ENCODE measurements at places on chromosomes 6 and 20.

DNA sequence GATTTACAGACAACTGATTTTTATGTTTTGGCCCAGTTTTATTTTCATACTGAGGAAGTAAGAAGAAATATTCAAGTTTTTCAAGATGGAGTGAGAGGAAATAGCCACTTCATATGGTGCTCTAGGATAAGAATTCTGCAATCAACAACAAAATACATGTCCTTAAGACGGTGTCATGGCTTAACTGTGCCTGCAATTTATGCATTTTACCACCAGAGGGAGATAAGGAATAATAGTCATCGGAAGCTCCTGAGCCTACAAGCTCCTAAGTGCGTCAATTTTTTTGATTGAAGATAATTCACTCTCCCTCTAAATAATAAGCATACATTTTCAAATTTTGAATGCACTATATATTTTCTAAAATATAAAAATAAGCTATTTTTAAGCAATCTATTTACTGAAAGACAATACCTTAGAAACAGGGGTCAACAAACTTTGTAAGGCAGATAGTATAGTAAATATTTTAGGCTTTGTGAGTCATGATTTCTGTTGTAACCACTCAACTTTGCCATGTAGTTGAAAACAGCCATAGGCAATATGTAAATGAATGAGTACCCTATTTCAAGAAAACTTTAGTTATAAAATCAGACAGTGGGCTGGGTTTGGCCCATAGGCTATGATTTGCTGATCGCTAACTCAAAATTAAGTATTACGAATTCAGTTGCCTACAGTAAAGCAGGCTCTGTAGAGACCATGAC, 230.9 kb upstream of the DTNBP1 start:
- DNase-seq = no peak

DNA sequence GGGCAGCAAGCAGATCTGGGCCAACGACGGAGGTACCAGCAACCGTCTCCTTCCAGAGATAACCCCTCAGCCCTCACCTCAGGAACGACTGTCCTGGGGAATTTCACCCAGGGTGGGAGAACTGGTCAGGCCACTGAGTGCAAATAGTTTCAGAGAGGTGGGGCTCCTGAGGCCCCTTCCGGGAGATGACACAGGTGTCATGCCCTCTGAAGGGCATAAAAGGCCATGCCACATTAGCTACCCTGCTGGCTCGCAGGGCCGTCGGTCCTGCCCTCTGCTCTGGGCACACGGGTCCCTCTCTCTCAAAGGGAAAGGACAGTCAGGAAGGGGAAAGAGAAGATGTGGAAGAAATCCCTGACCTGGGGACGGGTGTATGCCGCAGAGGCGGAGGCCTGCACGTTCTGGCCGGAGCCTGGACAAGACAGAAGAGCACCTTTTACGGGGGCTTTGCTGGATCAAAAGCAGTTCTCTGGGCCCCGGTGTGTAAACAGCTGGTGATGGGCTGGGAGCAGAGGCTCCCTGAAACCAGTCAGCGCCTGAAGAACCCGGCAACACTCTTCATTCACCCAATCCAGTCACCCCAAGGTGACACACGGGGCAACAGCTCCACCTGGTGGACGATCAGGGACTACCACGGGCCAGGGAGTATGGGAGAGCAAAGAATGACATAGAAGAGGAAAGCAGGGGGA, 6.4 kb upstream of the TAF8 start:
- DNase-seq = peak; percentile 28

DNA sequence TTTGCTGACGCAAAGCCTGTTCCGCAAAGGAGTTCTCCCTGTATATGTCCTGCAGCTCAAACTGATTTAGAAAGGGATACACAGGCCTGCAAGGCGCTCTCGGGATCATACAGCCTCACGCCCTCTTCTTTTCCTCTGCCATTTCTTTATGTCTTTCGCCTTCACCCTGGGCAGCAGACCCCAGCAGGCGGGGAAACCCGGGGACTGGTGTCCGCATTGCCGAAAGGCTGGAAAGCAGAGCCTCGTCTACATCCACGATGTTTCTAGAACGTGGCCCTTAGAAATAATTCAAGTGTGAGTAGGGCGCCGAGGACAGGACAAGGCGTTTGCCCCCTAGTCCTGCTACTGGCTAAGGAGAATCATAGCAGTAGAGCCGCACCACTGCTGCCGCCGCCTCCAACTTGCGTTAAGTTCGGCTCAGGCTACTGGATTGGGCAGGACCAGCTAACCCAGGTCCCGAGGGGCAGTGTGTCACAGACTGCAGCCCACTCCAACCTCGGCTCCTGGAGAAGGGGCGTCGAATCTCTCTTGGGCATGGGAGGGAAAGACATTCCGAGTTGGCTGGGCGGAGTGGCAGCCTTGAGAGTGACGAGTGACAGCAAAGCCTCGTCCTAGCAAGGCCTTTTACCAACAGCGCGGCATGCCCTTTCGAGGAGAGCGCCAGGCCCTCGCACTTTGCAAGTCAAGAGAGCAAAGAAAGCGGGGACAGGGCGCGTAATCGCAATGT, 2.6 kb upstream of the TBX18 start:
- DNase-seq = no peak

DNA sequence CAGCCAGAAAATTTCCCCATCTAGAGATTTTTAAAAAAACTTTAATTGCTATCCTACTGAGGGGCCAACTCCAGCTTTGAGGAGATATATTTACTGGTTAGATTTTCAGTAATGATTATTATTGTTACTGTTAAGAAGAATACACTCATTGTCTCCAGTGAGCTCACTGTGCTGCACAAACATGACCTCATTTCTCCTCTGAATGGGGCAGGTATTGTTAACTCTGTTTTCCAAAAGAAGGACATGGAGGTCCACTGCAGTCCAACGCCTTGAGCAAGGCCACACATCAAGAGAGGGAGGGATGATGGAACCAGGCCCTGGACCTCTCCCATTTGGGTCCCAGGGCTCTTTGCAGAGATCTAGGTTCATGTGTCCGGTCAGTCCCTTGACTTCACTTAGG, 13.9 kb upstream of the SCUBE3 start:
- DNase-seq = no peak

- no peak for DNase-seq
Observed at GRCh38 chr6:111580401-111580800, 25.3 kb downstream of the TRAF3IP2 start.

- no peak for DNase-seq
Observed at GRCh38 chr20:62176866-62177265, 6.0 kb upstream of the MTG2 start.

GRCh38 chr20:63424613-63425012, 47.8 kb downstream of the KCNQ2 start:
- no peak for DNase-seq

GRCh38 chr20:62476056-62476838, 452 bp upstream of the GATA5 start:
- no peak for DNase-seq

GRCh38 chr6:162814426-162814973, 86.7 kb downstream of the PACRG start:
- DNase-seq = no peak

GRCh38 chr20:61733891-61734732, 331.6 kb downstream of the TAF4 start:
- DNase-seq = no peak

DNA sequence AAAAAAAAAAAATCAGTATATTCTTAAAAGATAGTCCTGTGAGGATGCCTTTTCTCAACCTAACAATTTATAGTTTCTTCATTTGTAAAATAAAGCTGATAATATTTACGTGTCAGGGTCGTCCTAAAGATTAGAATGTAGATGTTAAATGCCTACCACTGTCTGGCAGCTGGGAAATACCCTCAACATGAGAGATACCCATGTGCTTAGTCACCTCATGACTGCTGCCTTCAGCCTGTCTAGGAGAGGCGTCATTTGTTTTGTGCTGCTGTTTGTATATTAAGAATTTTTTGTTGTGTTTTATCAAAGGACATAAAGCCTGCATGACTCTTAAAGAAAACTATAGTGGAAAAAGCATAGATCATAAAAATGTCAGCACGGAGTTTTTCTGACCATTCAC, 9.5 kb downstream of the FAM120B start:
- no peak for DNase-seq

GRCh38 chr6:20893412-20893811, 359.2 kb downstream of the CDKAL1 start:
- no peak for DNase-seq

DNA sequence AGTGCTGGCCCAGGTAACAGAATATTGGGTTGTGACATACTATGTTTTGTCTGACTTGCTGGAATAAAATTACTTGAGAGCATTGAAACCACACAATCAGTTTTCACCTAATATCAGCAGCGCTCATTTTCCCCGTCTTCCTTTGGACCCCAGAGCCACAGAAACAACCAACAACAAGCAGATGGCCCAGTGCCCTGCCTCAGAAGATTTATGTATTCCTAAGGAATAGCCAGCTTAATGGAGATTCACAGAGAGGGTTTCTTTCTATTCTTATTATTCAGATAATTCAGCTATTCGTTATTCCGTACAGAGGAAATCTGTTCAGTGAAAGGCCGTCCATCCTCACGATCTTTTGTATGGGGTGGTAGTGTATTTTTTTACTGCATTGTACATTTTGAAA, 154.8 kb downstream of the TMEM242 start:
- no peak for DNase-seq

DNA sequence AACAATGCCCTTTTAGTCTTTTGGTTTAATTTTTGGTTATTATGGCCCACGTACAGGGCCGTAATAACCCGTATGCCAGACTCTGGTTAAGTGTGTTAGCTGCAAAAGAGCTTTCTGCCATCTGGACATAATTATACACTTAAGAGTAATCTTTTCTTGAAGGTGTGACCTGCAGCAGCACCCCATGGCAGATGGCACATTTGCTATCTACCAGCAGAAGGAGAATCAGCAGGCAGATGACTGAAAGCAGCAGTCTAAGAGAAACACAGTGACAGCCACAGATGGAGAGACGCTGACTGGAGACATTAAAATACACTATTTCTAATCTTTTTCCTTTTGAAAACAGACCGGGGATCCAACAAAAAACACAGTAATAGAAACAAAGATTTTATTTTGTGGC, 18.7 kb downstream of the ASF1A start:
- DNase-seq = no peak

DNA sequence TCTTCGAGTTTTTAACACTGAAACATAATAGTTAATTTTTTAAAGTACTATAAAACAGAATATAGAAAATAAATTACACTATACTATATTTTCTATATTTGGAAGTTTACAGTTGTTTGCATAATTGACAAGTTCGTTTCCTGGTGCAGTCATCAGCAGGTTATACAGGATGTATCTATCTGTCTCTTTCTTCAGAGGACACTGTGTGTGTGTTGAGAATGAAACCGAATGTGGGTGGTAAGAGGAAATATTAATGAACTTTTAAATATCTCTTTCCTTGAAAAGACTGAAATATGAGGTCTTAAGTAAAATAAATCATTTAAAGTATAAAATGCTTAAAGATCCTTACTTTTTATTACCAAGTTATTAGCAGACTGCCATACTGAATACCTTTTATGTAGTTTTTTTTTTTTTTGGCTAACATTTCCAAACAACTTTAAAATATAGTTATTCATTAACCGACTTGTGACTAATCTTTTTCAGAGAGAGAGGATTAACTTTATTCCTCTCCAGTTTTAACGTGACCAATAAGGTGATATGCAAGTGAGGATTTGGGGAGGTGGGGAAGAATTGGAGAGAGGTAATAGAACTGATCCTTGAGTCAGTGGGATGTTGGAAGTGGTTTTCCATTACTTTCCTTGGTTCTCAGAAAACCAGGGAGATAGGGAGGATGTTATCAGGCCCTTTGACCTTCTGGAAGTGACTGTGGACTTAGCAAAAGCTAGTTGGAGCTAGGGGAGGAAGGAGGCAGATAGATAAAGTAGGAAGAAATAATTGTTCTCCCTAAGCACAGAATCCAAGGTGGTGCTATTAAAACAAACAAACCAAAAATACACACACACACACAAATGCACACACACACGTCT, 380.0 kb upstream of the FLRT3 start:
- no peak for DNase-seq

DNA sequence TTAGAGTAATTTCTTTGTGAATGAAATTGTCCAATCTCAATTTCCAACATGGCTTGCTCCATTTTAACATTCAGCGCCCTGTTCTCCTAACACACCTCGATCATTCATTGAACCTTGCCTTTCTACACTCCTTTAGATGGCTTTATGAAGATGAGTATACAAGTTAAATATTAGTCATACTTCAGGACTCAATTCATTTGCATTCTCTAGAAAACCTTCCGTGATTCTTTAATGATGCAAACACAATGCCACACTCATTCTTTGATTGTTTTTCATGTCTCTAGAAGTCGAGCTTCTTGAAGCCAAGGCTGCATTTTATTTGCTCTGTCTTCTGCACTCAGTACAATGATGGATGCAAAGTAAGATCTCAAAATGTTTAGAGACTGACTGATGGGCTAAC, 641.2 kb downstream of the DOK5 start:
- no peak for DNase-seq

GRCh38 chr20:13567663-13568062, 71.1 kb downstream of the TASP1 start:
- no peak for DNase-seq

- peak; percentile 36 for DNase-seq
Observed at GRCh38 chr6:43887340-43887858, 117.4 kb downstream of the VEGFA start.

DNA sequence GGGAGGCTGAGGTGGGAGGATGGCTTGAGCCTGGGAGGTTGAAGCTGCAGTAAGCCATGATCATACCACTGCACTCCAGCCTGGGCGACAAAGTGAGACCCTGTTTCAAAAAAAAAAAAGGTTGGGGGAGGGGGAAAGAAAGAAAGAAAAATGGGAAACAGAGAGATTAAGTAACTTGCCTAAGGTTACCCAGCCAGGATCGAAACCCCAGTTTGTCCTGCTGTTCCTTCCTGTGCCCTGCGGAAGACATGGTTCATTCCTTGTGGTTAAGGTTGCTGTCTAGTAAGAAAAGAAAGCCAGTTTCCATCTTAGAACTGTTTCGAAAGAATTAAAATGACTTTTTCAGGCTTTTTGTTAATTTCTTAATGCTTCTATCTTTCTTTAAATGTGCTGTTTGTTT, 29.8 kb downstream of the C6orf89 start:
- no peak for DNase-seq

GRCh38 chr6:160733050-160733646, 31.1 kb downstream of the PLG start:
- DNase-seq = no peak

- no peak for DNase-seq
Observed at GRCh38 chr20:23105193-23105592, 19.1 kb upstream of the CD93 start.
